ENCODE measurements at places on chromosomes 3 and 15.
A peak's percentile ranks its signal among the peaks of the same experiment; 100 is the strongest.

- DNase-seq, result peak; percentile 9
Observed at GRCh38 chr3:8663177-8664061, 18.8 kb upstream of the SSUH2 start.

DNA sequence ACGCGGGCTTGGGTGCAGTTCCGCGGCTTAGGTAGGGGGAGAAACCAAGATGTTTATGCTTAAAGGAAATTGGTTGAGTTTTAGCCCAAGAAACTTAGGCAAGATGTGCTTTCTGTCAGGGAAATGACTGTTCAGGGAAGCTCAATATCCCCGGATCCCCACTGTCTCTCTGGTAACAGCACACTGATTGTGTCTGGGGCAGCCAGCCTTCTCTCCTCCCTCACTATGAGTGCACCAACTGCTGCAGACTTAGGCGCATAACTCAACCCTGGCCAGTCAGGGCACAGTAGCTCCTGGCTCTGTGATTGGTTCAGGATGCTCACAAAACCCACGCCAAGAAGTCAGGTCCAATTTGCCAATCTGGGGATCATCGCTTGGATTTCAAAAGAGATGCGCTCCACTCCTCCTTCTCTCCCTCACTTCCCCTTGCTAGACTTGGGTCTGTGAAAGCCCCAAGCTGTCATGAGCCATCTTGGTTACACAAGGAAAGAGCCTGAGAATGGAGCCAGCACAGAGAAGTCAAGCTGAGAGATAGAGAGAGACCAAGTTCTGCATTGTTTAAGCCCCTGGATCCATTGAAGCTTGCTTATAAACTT lies 42.5 kb upstream of the CACNA2D3 start:
- DNase-seq, result no peak

- peak; percentile 68 for DNase-seq
Observed at GRCh38 chr3:118628704-118629341, 405.8 kb downstream of the IGSF11 start.

DNA sequence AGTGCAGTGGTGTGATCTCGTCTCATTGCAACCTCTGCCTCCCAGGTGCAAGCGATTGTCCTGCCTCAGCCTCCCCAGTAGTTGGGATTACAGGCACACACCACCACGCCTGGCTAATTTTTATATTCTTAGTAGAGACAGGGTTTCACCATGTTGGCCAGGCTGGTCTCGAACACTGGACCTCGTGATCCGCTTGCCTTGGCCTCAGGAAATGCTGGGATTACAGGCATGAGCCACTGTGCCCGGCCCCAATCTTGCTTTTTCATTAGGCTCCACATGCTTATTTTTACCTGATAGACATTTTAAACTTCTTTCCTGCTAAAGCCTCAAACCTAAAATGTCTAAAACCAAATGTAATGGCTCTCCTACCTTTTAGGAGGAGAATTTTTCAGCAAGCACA lies 817.0 kb upstream of the NECTIN3 start:
- no peak for DNase-seq

GRCh38 chr3:151228666-151229040 lies 25.6 kb upstream of the GPR171 start:
- no peak for DNase-seq

DNA sequence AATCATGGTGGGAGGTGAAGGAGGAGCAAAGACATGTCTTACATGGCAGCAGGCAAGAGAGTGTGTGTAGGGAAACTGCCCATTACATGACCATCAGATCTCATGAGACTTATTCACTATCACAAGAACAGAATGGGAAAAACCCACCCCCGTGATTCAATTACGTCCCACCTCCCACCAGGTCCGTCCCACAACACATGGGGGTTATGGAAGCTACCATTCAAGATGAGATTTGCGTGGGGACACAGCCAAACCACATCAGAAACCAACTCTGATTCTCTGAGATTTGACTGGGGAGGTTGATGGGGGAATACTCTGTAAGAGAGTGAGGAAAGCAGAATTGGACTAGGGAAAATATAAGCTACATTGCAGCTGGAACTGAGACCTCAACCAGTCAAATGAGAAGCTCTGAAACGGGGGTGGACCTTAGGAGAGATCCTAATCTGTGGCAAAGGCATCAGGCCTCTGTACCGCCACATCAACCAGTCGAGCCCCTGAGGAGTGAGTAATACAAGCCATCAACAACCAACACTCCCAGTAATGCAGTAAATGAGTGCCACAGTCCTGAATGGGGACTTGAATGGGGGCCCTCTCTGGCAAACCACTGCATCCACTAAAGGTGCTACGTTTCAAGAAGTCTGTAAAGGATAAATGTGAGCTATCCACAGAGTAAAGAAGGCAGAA lies 207.9 kb upstream of the GADL1 start:
- no peak for DNase-seq

DNA sequence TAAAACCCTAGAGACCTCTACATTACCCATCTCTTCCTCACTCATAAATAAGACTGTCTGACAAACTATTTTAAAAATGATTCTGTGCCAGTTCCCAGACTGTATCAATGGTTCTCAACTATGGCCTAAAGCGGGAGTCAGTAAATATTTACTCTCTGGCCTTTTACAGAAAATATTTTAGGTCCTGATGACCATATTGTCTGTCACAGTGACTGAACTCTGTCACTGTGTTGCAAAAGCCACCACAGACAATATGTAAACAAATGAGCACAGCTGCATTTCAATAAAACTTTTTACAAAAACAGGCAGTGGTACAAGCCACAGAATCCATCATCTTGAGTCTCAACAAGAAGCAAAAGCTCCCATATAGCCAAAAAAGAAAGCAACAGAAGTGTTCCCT lies 45.4 kb downstream of the PLOD2 start:
- DNase-seq, result no peak

DNA sequence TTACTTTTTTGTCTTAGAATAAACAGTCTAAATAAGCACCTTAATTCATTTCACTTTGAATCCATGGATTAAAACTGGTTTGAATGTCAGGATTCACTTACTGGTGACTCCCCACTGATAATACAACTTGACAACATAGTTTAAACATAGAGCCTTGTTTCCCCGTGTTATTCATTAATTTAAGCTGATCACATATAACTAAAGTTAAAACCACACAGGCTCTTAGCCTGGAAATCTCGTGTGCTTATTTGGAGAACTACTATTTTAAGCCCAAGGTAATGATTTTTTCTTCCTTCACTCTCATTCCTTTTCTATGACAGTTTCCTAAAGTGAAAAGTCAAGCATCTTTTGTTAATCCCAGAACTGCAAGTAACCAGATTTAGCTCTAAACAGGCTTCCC lies 64.2 kb downstream of the HACD2 start:
- no peak for DNase-seq

DNA sequence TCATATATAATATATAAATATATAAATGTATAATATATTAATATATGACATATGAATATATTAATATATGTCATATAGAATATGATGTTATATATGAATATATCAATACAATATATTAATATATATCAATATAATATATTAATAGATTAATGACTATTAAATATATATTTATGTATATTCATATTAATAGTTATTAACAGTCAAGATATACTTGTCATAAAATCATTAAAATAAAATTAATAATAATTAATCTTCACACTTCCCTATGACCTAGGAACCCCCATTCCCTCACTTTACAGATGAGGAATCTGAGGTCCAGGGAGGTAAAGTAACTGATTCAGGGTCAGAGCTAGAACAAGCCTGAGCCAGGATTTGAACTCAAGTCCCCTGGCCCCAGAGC lies 70.6 kb upstream of the SLC6A11 start:
- no peak for DNase-seq

GRCh38 chr15:90219421-90220141 lies 14.2 kb downstream of the CIB1 start:
- no peak for DNase-seq

GRCh38 chr3:19945969-19946831 lies 697 bp upstream of the RAB5A start:
- DNase-seq, result no peak

- DNase-seq, result no peak
Observed at GRCh38 chr3:1200371-1200770, 107.5 kb downstream of the CNTN6 start.

DNA sequence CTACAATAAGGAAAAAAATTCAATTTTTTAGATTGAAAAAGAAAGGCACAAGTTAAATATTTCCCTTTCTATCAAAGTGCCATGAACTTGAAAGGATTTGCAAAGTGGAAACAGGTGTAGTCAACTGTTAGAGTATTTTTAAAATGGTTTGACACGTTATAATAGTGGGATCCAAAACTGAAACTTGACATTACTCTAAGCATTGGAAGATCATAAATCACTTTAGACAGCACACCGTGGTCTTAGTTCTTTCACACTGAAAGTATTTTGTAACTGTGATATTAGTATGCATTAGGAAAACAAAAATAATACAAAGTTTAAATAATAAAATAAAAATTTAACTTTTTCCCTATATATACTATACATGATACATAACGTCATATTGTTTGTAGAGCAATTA lies 933.1 kb downstream of the EPHA3 start:
- no peak for DNase-seq

GRCh38 chr3:3066378-3066777 lies 43.8 kb downstream of the IL5RA start:
- no peak for DNase-seq

DNA sequence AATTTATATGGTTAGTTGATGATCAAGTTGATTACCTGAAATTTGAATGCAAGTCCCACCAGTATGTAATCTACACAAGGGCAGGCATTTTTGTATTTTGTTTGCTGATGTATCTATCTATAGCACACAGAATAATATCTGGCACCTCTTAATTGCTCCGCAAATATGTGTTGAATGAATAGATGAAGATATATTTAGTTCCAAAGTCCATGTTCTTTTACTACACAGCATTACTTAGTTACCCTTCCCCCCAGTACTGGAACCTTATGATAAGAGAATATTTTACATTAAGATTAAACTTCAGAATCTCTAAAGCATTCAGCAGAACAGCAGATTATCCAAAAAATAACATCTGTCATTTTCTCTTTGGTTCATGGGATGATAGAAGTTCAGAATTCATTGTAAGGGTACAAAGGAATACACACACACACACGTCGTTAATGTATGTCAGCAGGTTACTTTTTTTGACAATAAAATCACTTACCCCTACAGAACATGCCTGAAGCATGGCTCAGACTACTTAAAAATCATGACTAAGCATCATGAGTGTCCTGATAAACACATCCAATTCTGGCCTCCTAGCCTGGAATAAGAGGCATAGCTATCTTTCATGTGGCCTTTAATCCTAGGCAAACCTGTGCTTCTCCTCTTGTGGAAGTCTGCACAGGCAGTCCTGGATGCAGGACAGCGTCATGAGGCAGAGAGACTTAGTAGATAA lies 148.9 kb upstream of the TBC1D5 start:
- no peak for DNase-seq

DNA sequence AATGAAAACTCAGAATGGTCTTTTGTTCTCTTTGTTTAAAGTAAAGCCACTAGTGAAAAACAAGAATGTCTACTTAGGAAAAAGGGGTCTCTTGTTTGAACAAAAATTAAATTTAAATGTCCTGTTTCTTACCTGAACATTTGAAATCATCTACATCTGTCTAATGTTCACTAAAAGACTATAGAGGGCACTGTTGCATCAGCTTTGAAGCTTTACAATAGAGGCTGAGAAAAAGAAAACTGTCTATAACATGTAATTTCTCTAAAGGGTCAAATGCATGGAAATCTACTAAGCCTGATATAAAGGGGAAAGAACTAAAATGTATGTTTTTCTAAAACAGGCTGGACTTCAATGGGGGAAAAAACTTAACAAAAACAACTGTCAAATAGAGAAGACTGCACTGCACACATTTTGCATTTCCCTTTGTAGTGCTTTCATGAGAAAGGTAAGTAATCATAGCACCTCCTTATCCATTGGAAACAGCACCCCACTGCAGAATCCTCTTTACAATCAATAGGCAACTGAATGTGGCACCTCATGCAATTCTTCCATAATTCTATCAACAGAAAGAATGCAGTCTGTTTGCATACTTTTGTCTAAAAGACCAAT lies 26.3 kb downstream of the DPH6 start:
- peak; percentile 15 for DNase-seq

- DNase-seq, result no peak
Observed at GRCh38 chr15:68763063-68763462, 57.6 kb downstream of the ANP32A start.

- no peak for DNase-seq
Observed at GRCh38 chr3:73024836-73025235, 28.2 kb downstream of the PPP4R2 start.

DNA sequence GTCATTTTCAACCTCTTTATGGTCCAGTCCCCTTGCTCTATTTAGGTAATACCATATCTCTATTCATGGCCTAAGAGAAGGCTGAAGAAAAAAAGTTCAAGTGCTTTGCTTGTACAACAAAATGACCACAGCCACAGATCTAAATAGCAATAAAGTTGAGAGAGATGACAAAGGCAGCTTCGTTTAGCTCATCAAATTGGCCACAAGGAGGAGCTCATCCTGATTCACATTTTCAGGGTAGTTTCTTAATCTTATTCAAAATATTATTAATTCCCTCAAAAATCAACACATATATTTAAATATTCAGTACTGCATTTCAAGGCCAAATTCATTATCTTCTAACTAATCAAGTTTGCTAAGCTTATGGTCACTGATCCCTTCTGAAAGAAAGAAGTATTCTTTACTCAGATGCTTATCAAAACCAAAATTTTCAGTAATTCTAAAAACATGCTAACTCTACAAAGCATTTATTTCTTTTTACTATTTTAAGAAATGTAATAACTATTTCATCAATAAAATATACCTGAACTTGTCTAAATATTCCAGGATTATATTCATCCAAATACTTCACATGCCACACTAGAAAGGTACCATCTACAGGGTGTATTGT lies 85.5 kb downstream of the DMXL2 start:
- DNase-seq, result peak; percentile 15

DNA sequence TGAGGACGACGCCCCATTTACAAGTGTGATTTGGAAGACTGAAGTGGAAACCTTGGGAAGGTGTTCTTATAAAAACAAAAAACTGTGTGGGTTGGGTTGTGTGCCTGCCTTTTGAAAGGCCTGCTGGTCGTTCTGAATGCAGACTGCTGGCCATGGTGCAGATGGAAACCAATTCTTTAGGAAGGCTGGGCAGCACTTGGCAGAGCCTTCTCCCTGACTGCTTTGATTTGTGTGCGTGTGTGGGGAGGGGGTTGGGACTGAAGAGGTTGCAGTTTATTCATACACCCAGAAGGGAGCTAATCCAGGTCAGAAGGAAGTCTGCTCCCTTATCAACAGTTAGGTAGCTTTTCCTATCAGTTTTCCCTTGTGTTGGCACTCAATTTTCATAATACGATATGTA lies 288.7 kb downstream of the SOX2 start:
- peak; percentile 33 for DNase-seq

GRCh38 chr3:54357301-54357700 lies 234.9 kb downstream of the CACNA2D3 start:
- peak; percentile 21 for DNase-seq
